Fibroblast of skin of left quadriceps (primary cell): ENCODE measurements at places on chromosomes 5 and 9.

DNA sequence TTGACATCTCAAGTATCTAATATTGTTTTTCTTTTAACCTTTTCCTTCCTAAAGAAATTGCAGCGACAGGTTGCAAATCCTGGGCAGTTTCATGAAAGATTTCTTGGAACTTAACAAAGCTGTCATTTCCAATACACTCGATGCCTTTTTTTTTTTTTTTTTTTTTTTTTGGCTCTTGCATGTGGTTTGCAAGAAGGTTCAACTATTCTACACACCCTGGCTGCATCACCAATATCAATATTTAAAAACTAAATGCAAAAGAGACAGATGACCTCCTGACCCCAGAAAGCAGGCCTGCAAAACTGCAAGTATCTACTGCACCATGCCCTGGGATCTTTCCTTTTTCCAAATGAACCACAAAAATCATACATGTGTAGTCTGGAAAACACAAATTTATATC lies 4.4 kb upstream of the NFIB start:
- no peak for DNase-seq

- no peak for DNase-seq
Measured at GRCh38 chr5:120447706-120448239, 16.3 kb upstream of the PRR16 start.

DNA sequence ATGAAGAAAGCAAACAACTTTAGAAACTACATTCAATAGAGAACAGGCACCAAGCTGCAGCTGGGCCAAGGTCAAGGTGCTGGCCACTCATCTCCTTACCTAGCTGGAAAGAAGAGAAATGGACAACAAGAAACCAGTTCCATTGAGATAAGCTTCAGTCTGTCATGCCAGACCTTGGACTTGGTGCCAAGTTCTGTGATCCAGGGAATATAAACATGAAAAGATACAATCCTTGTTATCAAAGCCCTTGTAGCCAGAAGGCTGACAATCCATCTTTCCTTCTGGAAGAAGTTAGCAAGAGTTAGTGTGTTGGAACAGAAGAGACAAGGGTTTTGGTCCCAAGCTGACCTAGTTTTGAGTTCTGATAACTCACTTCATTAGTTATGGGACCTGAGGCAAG lies 227.5 kb downstream of the ACTL7B start:
- no peak for DNase-seq

GRCh38 chr5:180470361-180470760 lies 23.8 kb upstream of the CNOT6 start:
- DNase-seq, result no peak

DNA sequence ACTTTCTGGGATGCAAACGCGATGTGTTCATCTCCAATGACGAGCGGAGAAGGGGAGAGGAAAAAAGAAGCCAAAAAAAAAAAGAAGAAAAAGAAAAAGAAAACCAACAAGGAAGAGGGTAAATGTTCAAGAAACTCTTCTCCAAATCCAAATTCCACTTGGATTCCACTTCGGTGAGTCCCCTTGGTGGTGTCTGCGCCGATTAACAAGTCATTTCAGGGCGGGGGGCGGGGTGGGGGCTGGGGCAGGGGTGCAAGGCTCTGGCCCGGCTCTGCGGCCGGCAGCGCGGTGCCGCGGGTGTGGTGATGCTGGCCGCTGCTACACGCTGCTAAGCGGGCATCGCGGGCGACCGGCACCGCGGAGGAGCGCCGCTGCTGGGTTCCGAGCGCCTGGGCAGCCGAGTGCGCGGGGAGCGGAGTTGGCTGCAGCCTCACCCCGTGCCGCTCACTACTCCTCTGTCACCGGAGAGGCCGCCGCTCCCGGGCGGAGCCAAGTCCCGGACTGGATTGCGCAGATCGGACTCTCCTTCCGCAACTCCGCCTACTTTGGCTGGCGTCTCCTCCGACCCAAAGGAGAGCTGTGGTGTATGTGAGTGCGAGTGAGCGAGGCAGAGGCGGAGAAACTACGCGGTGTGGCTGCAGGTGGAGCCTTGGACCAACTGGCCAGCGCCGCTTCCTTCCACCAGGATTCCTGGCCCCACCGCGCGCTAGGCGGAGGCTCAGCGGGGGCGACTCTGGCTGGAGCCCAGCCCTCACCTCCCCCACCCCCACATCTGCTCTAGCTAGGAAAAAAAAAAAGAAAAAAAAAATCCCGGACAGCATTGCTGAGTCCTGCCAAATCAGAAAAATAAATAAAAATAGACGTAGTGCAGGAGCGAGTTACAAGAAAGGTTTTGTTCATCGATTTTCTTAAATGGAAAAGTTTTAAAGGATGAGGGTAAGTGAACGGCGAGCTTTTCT lies at the start of gene SEMA6A:
TSS of gene SEMA6A (minus strand) at position 457 of the 959 bp plus-strand sequence. CDS start 69,879 bp downstream, outside the sequence.
- DNase-seq, result peak; percentile 81

GRCh38 chr5:180241600-180241999 lies 32.6 kb upstream of the RASGEF1C start:
- no peak for DNase-seq

GRCh38 chr5:81749561-81750307 lies 1.2 kb downstream of the SSBP2 start:
- no peak for DNase-seq

DNA sequence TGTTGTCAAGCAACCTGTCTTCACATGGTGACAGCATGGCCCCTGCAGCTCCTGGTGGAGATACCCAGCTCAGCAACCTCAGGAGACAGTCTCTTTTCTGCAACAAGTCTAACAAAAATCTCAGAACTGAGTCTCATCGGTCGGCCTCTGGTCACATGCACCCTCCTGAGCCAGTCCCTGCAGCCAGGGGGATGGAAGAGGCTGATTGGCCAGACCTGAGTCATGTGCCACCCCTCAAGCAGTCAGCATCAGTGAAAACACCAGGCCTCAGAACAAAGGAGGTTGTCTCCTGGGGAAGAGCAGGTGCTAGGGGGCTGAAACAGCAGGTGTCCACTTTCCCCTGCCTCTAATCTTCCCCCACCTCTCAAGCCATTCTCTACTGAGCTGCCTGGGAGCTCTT lies 54.4 kb downstream of the SMIM23 start:
- no peak for DNase-seq

GRCh38 chr5:170720984-170721383 lies 62.5 kb upstream of the GABRP start:
- DNase-seq, result no peak

- no peak for DNase-seq
Measured at GRCh38 chr5:67886761-67887160, 328.8 kb upstream of the PIK3R1 start.

DNA sequence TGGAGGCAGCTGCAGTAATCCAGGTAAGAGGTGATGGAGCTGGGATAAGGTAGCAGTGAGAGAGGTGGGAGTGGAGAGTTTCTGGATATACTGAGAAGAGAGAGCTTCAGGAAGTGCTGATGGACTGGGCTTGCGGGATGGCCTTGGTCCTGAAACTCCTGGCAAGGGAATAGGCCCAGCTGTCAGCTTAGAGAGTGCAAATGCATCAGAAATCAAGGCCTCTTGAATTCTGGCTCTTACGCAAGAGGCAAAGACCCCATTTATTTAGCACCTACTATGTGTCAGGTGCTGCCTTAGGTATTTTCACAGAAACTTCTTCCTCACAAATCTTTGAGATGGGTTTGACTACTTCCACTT lies 227.2 kb upstream of the MAP3K1 start:
- DNase-seq, result no peak

GRCh38 chr5:150313921-150314716 lies 11.4 kb upstream of the ARSI start:
- DNase-seq, result no peak

DNA sequence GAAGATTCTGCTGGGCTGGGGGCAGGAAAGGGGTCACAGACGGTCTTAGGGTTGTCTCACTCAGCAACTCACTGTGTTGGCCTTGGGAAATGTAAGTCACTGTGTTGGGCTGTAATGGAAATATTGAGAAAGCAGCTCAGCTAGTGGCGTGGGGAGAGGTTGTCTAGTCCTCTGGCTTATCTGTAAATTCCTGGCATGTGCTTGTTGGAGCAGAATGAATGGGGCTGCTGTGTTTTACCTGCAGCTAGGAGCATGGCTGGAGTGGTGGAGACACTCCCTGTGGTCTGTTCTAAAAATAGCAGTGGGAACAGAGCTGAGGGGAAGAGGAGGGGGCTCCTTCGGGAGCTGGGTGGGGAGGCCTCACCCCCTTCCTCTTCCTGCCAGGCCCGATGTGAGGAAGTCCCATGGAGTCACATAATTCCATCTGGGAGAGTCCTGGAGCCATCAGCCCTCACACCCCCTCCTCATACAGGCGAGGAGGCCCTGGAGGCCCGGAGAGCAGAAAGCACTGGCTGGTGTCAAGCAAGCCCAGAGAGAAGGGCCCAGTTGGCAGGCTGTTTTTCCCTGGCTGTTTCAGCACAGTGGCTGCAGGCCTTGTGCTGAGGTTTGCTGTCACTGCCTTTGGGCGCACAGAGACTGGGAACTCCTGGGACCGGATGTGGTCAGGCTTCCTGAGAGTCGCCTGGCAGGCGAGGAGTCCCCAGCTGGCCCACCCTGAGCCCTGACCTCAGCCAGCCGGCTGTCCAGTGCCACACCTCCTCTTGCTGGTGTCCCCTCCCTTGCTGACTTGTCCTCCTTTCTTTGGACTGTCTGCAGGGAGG lies 84.9 kb downstream of the RGS3 start:
- no peak for DNase-seq

- DNase-seq, result no peak
Measured at GRCh38 chr9:15842051-15842450, 289.2 kb downstream of the CCDC171 start.

DNA sequence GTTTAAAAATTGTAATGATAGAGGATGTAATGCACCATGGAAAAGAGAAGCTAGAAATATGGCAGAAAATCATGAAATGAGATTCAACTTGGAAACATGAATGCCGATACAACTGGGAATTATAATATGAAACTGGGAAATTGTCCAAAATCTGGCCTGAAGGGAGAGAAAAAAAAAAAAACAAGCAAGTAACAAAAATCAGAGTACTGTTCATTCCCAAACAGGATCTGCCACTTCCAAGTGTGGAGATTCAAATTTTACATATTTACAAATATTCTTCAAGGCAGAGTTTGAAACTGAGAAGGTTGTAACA lies 56.6 kb upstream of the MOCS2 start:
- peak; percentile 10 for DNase-seq

DNA sequence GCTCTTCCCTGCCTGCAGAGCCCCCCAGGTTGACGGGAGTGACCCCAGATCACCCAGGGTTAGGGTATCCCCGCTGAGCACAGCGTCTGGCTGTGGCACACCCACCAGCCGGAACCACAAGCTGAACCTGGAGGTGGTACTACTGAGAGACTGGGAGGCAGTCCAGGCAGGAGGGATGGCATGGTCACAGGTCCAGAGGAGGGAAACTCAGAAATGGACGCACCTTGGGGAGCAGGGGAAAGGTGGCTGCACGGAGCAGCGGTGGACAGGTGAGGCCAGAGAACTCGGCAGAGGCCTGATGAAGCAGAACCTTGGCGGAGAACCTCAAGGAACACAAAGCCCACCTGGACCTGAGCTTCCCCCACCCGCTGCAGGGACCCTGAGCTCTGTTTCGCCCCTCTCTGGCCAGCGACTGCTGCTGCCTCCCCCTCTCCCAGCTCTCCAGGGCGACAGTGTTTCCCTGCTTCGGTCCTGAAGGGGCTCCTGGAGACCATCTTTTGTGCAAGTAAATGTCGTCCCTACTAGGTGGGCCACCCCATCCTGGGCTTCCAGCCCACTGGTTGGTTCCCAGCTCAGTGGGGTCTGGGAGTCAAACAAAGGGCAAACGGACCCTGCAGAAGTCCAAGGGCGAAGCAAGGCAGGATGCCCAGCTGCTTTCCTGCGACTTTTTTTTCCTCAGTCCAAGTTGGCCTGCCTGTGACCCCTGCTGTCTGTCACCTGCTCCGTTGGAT lies 845 bp downstream of the ADGRD2 start:
- DNase-seq, result no peak

- DNase-seq, result no peak
Measured at GRCh38 chr9:118558026-118558425, 811.2 kb downstream of the BRINP1 start.

- DNase-seq, result no peak
Measured at GRCh38 chr5:45680950-45681349, 15.2 kb downstream of the HCN1 start.

DNA sequence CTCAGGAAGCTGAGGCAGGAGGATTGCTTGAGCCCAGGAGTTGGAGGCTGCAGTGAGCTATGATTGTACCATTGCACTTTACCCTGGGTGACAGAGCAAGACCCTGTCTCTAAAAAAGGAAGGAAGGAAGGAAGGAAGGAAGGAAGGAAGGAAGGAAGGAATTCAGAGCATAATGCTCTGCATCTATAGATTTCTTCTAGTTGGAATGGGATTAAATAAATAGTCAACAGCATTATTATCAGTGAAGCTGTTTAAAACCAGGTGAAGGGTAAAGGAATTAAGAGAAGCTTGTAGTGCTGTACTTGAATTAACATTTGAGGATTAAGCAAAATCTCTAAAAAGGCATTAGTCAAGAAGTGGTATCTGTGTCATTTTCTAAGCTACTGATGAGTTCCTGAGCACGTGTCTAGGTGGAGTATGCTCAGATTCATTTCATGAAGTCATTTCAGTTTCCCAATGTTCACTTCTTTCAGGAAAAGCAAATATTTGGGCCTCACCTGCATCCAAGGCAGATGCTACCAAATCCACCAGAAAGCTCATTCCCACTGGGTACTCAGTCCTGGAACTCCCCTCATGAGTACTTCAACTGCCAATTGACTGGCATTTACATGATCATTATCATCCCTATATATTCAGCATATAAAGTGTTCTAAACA lies 8.4 kb downstream of the PDE6A start:
- DNase-seq, result no peak

DNA sequence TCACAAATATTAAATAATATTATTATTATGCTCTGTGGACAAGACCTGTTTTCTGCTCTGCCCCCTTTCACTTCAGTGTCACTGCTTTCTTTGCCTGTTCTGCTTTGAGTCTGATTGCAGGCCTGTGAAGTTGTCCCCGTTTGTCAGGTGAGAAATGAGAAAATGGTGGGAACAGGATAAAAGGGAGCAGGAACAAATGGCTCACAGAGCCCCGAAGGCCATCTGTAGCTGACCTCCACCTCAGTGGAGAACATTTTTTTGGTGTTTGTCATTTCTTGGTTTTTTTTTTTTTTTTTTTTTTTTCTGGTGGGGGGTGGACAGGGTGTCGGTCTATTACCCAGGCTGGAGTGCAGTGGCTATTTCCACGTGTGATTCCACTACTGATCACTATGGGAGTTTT lies 13.2 kb upstream of the S100Z start:
- no peak for DNase-seq

DNA sequence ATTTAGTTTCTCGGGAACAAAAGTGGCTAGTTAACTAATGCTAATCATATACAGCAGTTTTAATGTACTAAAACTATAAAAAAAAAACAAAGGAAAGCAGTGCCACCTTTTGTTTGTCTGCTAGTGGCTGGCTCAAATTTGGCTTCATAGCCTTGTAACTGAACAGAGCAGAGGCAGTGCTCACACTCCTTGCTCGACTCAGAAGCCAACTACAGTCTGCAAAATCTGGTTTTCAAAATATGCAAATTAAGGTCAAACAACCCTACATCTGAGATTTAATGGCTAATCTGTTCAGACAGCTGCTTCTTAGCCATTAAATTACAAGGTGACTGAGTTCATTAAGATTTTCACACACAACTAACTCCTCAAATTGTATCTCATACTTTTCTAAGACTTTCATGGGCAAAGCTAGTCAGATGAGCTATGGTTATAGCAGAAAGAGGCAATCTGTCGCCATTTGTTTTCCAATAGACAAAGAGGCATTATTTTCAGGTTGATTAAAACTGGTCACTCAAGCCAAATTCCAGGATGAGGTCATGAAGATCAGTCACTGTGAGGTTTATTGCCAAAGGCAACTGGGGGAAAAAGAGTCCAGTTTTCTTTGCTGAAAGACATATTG lies 56.8 kb upstream of the EPB41L4A start:
- DNase-seq, result no peak

- no peak for DNase-seq
Measured at GRCh38 chr5:137594717-137595116, 95.6 kb upstream of the SPOCK1 start.

GRCh38 chr5:176524138-176524537 lies 13.1 kb downstream of the RNF44 start:
- no peak for DNase-seq
